ENCODE measurements at places on chromosomes 5 and 9.
A peak's percentile ranks its signal among the peaks of the same experiment; 100 is the strongest.

GRCh38 chr9:38423973-38424843 lies at the start of gene IGFBPL1:
TSS of gene IGFBPL1 (minus strand) at chr9:38424454. CDS start at chr9:38424424, 30 bp downstream.
- no peak for DNase-seq

- no peak for DNase-seq
Observed at GRCh38 chr9:70177121-70177520, 81.7 kb upstream of the SMC5 start.

DNA sequence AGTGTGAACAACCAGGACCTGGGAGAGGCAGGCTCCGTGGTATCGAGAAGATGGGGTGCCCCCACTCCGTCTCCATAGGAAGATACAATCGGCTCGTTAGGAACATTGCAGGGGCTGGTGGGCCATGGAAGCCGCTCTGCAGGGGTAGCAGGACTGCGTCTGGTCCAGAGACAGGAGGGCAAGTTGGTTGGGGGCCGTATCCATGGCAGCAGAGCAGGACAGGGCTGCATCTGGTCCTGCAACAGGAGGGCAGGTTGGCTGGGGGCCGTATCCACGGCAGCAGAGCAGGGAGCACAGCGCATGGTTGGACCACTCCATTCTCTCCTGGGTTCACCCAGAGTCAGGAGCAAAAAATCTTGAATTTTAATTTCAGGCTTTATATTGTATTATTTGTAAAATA lies 98.2 kb downstream of the ANKRD33B start:
- peak; percentile 54 for DNase-seq

DNA sequence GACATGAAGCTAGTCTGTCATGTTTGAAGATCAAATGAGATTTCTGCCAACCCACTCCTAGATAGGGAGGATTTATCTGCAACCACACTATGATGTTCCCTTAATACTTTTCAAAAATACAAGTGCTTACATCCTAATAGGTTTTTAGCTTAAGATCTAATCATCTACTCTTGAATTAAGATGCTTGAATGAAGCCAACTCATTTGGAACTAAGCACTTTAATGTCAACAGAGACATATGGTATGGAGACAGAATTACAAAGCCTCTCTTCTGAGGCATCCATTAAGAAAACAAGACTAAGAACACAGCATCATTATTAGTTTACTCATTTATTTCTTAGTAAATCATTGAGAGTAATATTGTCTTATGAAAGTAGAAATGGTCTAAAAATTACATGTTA lies 139.3 kb upstream of the NFIB start:
- no peak for DNase-seq

DNA sequence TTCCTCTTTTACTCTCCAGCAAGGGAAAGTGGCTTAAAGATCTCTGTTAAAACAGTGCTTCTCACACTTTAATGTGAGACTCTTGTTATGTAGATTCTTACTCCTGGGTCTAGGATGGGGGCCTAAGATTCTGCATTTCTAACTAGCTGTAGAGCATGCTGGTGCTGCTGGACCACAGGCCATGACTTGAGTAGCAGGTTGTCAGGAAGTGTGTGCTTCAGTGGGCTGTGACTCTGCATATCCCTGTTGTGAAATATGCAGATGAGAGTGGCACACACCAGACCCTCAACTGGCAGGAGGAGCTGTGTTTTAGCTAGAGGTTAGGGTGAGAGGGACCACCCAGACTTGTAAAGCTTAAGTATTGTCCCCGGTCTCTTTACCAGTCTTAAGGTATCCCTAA lies 191.1 kb upstream of the DMRT1 start:
- no peak for DNase-seq

DNA sequence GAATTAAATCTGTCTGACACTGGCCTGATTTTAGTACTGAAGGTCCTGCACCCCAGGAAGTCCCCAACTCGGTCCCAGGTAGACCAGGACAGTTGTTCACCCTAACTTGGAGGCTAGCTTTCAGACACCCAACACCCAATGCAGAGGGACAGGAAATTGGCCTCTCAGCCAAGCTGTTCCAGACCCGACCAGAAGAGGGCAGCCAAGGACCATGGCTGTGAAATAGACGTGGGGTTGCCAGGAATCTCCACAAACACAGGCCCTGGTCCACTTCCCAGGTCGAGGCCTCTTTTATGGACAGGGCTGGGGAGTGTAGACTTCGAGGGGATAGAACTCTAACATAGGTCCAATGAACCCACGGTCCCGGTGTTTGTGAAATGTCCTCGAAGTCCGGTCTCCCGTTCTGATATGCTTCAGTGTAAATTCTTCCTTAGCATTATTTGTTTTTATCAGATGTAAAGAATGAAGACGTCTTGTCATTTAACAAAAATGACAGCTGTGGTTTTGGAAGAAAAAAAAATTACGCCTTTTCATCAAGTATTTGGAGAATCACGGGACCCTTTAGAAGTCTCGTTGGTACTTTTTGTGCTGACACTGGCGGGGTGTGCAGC lies 260.3 kb upstream of the ADAMTS16 start:
- DNase-seq: peak; percentile 92

DNA sequence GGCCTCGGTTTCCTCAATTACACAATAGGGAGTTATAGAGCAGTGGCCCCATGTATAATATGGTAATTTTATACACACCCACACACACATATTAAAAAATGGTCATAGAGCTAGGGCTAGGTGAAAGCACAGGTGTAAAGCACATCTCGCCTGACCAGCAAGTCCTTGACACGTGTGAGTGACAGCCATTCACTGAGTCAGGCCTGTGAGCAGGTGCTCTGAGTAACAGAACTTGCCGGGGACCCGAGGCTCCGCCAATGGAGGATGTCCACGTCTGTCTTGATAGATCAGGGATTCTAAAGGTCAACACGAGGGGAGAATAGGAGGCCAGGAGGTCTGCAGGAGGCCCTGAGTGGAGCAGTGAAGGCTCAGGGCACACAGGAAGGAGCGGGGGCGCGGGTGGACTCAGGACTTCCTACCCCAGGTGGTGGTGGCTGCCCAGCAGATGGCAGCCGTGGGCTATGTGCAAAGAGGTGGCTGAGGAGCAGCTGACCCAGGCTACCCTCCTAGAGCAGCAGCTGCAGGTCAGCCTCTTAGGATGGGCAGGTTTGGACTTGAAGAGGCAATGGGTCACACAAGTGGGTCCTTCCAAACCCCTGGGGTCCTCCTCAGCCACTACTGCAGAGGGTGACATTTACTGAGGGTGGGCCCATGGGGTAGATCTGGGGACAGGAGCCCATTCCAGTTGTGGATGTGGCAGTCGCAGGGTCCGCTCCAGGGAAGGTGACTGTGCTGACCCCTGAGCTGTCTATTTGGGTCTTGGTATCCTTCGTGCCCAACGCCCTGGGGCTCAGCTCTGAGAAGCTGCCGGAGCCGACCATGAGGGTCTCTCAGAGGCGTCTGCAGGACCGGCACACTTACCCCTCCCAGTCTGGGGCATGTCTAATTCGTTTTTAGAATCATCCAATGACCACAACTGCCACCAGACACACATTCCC lies 45.9 kb downstream of the PRRT1B start:
- DNase-seq: peak; percentile 87

- DNase-seq: no peak
Observed at GRCh38 chr9:80792726-80793125, 896.6 kb downstream of the TLE1 start.

- DNase-seq: no peak
Observed at GRCh38 chr5:134370311-134370870, 978 bp upstream of the UBE2B start.

- DNase-seq: no peak
Observed at GRCh38 chr9:131843989-131844744, 104.3 kb upstream of the RAPGEF1 start.

- DNase-seq: peak; percentile 82
Observed at GRCh38 chr9:73039271-73040263, 86.7 kb upstream of the ALDH1A1 start.

DNA sequence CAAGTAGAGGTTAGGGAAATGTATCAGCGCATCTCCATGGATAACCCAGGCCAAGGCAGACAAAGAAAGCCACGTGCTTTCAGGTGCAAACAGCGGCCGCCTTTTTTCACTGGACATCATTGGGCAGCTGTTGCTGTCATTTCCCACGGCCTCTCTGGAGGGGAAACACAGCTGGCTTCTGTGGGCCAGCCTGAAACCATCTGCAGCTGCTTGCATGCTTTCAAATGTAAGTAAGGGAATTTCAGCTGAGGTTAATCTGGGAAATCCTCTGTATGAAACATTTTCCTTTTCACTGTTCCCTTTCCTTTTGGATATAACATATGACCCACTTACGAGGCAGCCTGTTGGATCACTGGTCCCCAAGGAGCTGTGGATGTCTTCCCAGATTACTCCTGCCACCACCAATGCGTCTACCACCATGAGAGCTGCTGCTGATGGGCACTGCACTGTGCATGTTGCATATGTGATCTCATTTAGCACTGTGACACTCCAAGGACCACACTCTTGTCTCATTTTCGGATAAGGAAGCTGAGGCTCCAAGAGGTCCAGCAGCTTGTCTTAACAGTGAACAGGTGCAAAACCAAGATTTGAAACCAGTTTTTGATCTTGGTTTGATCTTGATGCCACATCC lies 106.3 kb downstream of the C9orf152 start:
- no peak for DNase-seq

- no peak for DNase-seq
Observed at GRCh38 chr9:114900942-114901802, 29.2 kb downstream of the TNFSF8 start.

- DNase-seq: no peak
Observed at GRCh38 chr9:122060481-122060880, 32.6 kb downstream of the TTLL11 start.

- no peak for DNase-seq
Observed at GRCh38 chr9:13956107-13956506, 357.8 kb downstream of the NFIB start.

DNA sequence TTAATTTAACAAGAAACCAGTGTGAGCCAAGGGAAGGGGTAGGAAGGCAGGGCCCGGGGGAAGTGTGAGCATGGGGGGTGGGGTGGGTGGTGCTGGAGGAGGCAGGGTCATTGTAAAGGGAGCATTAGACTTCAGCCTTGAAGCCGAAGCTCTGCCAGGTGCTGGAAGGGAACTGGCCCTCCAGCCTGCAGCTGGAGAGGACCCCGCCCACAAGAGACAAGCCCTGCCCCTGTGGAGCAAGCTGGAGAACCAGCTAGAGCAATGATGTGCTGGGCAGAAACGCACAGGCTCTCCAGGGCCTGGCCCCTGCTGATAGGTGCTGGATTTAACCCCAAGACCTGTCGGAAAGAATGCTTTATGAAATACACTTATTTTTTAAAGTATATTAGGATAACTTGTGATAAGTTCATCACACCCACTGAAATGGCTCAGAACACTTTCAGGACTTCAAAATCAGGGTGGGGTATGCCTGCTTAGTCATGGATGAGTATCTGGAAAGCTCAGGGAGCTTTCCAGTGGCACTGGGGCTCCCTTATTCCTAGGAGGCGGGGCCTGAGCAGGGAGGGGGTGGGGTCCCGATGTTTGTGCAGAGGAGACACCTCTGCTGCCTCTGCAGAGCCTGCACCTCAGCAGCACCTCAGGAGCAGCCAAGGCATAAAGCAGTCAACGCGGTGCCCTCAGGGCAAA lies 27.1 kb downstream of the UBE2QL1 start:
- no peak for DNase-seq

DNA sequence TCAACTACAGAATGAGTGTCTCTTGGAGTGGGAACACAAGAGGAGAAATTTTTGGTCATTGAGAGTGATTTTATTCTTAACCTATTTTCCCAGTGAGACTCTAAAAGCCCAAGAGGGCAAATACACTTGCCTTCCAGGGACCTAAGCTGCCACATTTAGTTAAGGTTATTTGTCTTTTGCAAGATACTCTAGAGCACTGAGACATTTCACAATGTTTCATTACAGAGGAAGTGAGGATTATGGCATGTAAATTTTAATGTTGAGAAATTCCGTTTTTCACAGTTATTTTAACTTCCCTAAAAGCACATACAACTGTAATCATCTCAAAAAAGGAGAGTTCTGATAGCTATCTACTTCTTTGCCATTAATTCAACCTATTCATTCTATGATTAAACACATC lies 38.7 kb upstream of the RAB3C start:
- DNase-seq: no peak

DNA sequence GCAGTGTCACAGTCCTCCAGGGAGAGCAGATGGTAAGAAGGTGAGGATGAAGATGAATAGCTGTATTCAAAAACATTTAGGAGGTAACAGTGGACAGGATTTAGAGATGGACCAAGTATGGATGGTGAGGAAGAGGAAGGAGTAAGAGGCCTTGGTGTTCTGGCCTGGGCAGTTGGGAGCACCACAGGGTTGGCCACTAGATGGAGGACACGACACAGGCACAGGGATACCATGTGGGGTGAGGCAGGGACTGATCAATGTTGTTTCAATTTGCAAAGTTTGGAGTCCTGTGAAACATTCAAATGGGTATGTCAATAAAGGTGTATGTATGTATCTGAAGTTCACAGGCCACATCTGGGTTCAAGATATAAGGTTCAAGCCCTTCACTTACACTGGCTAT lies 141.1 kb upstream of the RASEF start:
- DNase-seq: no peak
